ENCODE measurements at places on chromosomes 2 and 18.
A peak's percentile ranks its signal among the peaks of the same experiment; 100 is the strongest.

- DNase-seq: no peak
These were observed 184.6 kb downstream of the ARHGAP15 start for GRCh38 chr2:143313861-143314260.

GRCh38 chr2:172147944-172148650, 45.4 kb upstream of the DLX2 start:
- DNase-seq: no peak

GRCh38 chr2:203559641-203560040, 24.5 kb upstream of the RAPH1 start:
- DNase-seq: no peak

DNA sequence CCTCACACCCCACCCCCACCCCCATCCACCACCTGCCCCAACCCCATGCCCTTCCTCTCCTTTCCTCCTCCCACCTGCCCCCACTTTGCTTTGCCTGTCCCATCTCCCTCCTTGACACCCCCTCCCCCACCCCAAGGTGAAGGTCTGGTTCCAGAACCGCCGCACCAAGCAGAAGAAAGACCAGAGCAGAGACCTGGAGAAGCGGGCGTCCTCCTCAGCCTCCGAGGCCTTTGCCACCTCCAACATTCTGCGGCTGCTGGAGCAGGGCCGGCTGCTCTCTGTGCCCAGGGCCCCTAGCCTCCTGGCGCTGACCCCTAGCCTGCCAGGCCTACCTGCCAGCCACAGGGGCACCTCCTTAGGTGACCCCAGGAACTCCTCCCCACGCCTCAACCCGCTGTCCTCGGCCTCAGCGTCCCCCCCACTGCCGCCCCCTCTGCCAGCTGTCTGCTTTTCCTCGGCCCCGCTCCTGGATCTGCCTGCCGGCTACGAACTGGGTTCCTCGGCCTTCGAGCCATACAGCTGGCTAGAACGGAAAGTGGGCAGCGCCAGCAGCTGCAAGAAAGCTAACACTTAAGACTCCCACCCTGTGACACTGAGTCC, 3.0 kb upstream of the ATP6V1B1 start:
- DNase-seq: no peak

DNA sequence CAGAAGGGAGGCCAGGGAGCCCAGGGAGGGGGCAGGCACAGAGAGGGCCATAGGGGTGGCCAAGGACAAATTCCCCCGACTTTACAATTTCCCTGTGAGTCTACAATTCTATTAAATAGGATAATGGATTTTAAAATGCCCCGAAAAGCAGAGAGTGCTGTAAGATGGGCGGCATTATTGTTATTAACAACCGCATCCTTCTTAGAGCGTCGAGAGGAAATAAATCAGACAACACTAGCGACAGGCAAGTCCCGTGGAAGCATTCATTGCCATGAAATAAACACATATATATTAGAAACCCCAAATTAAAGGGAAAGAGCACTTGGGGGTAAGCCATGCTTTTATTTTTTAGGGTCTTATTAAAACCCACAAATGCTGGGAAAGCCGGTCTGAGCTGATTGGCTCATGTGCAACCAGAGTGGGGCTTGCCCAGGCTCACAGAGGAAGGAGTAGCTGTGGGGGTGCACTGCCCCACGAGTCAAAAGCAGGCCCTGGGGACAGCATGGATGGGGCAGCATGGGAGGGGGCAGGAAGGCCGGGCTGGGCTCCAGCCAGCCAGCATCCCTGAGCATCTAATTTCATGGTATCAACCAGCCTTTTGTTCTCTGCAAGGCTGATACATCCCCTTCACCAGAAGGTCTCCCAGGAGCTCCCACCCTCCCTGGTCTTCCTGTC, 187.1 kb downstream of the CELF4 start:
- peak; percentile 38 for DNase-seq

DNA sequence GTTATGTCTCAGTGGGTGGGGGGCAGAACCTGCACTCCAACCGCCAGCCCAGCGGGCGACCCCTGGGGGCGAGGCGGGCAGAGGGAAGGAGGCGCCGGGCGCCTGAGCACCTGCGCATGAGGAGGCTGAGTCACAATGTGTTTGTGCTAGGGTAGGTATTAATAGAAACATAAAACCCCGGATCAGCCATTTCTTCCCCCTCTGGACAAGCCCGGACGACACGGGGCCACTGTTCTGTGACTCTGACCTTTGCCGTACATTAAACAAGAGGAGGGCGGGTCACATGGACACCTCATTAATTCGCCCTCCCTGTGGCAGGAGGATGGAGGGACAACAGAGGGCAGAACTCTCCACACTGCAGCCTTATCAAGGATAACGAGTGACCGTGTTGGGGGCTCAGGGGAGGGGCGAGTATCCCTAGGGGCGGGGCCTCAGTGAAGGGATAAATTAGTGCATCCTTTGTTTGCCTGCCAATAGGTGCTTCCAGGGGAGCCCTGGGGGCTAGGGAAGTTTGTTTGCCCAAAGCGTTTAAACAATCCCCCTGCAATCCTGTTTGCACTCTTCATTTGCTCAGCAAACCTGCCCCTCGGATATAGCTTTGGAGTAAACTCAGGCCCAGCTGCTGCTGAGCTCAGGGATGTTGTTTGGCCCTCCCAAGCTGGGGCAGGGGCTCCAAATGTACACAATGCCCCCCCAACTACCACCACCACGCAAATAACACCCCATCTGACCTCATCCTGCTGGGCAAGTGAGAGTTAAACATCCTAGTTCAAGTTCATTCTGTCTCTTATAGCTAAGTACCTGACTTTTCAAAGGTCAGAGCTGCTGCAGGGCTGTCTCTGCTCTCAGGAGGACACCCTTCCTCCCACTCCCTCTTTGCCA, 171.2 kb upstream of the GLI2 start:
- no peak for DNase-seq

GRCh38 chr18:64872710-64873458, 724.0 kb upstream of the LINC00305 start:
- no peak for DNase-seq

- no peak for DNase-seq
These were observed 117.5 kb upstream of the SNTG2 start for GRCh38 chr2:833180-833579.

GRCh38 chr18:75782204-75782603, 354.7 kb upstream of the SMIM21 start:
- DNase-seq: no peak

DNA sequence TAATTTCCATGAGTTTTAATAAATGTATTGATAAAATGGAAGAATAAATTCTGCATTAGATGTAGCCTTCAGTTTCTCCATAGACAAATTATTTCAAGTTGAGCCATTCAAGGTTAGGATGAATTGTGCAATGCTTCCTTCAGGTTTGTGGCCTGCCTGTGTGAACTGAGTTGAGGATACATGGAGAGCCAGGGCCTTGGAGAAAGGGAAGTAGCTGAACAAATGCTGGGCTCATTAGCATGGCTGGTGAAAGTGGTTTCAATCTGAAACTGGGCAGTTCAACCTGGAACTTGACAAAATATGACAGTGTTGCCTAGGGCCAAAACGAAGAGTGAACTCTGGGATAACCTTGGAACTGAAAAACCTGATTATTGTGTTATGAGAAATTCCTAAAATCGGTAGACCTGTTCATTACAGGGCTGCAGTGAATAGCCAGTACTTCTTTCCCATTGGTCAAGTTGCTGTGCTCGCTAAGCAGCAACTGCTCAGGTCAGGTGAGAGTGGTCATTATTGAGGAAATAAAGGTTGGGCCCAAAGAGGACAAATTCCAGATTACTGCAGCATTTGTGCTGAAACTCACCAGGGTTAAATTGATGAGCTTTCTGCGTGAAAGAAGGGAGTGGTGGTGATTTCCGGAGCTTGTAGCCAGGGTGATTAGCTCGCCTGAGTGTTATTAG, 12.7 kb downstream of the INPP1 start:
- peak; percentile 68 for DNase-seq

- DNase-seq: no peak
These were observed 83.4 kb downstream of the TPGS2 start for GRCh38 chr18:36745219-36745975.

- no peak for DNase-seq
These were observed 30.3 kb upstream of the ACYP2 start for GRCh38 chr2:54085069-54085468.

DNA sequence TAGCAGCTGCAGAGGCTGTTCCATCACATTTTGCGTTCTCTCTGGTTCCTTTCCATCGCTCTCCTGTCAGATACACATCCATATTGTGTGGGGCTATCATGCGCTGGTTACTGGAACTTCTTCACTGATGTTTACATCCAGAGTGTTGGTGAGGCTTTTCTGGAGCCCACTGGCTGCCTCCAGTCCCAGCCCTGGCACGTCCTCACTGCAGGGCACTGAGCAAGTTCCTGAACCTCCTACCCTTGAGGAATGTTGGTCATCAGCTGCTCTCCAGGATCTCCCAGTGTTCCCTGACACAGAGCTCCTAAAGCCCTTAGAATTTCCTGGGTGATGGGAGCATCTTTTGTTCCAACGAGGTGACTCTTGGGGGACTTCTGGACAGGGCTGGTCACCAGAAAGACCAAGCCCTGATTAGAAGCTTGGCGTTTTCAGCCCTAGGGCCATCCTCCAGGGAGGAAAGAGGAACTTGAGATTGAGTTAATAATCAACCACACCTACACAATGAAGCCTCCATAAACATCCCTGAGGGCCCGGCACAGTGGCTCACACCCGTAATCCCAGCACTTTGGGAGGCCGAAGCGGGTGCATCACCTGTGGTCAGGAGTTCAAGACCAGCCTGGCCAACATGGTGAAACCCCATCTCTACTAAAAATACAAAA, 81.3 kb downstream of the TFCP2L1 start:
- DNase-seq: no peak

DNA sequence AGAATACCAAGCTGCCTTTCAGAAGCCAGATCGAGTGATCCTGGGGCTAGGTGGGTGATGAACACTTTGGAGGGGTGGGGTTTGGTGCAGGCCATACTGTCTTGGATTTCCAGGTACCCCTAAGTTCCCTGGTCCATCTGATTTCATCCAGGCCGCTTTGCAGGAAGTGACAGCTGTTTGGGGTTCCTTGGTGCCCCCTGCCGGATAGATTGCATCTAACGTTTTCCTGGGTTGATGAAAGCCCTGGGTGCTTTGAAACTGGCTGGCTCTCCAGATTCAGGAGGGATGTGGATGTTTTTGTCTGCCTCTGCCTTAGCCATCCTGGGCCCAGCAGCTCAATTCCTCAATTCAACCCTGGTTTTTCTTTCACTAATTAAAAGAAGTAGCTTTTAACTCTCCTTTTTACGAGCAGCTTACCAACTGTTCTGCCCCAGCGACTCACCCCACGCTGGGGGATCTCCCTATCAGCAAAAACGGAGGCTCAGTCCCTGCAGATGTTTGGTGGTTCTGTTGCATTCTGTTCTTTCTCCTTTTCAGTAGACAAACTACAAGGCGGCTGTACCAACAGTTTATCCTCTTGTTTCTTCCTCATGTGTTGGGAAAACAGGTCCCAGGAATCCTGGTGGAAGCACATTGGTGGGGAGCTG, 37.1 kb downstream of the ARHGEF4 start:
- DNase-seq: peak; percentile 68

GRCh38 chr18:67199993-67200617, 316.4 kb downstream of the DSEL start:
- DNase-seq: peak; percentile 65

GRCh38 chr2:162219426-162219825, 23.8 kb downstream of the FAP start:
- DNase-seq: no peak

- no peak for DNase-seq
These were observed 83.8 kb upstream of the CCDC85A start for GRCh38 chr2:56099963-56100362.

DNA sequence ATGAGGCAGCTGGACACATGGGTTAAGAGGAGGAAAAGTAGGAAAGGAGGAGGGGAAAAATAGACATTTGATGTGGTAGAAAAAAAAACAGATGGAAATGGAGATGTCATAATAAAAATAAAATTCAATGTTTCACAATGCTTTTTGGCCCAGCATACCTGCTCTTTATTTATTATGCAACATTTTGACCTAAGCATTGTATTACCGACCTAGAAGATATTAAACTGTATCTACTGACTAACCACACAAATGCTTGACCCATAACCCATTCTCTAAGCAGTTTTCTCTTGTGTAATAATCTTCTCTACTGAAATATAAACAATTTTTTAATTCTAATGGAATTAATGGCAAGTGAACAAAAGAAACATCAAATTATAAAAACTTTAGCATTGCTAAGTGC, 362.3 kb downstream of the FBXO15 start:
- no peak for DNase-seq

GRCh38 chr18:56647071-56647470, 4.1 kb upstream of the WDR7 start:
- DNase-seq: no peak

GRCh38 chr2:112938904-112939303, 27.9 kb downstream of the IL37 start:
- DNase-seq: no peak

DNA sequence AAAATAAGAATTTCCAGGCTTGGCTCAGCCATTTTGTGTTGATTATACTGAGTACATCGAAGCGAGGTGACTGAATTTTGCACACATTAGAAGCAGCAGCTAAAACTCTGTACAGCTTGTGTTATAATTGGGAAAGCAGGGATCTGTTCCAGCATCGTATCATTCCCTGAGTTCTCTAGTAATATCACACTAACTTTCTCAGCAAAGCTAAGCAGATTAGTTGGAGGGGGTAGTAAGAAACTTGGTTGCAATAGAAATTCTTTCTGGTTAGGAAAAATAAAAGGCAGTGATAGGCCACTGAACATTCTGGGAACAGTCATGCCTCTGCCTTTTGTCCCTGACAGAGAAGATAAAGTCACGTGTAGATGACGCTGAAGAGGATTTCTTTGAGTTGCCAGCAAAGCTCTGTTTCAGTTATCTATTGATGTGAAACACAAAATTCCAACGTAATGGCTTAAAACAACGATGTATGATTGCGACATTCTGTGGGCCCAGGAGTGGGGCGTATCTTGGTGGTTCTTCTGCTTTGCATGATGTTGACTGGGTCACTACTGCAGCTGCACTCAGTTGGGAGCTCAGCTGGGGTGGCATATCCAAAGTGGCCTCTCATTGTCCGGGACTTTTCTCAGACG, 202.1 kb upstream of the MEX3C start:
- DNase-seq: no peak

- no peak for DNase-seq
These were observed 104.9 kb upstream of the UPP2 start for GRCh38 chr2:157996799-157997198.

DNA sequence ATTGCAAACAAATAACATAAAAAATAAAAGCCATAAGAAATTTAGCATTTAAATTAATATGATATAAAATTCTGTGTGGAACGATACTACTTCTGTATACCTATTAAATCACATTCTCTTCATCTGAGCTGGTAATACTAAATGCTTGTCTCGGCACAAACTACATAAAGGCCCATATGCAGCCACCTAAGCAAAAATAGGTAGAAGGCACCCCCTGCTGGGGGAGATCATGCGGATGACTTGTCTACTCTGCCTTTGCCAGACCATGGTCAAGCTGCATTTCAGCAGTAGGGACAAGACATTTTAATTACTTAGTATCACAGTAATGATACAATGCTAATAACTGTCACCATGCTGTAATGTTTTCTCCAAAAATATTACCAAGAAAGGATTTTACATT, 108.0 kb downstream of the CDH19 start:
- DNase-seq: peak; percentile 63

- no peak for DNase-seq
These were observed 4.3 kb upstream of the SPATS2L start for GRCh38 chr2:200301953-200302858.

Data from NCI-H2227 treated with DMSO at 0.1 percent for 48 hours (cell line).